ENCODE measurements at places on chromosomes 2 and 18.

DNA sequence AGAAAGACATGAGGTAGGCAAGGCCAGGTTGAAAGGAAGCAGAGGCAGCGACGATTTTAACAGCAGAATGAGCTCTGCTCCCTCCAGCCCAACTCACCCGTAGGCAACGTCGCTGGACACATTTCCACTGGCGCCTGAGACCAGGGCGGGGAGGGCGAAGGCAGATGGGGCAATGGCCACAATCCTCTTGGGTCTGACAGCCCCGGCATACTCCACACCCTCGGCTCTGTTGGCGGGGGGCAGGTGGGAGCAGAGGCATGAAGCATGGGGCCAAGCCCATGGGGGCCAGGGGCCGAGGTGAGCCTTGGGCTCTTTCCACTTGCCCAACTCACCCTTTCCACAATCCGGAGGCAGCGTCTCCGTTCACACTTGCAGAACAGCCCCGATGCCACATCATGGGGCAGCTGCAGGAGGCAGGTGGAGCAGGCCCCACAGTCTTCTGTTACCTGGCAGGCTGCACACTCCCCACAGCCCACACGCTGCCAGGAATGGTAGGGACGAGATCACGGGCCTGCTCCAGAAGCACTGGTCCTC, 5.8 kb downstream of the MBD1 start:
- DNase-seq = no peak

- DNase-seq = no peak
Observed at GRCh38 chr2:139175510-139175909, 395.3 kb upstream of the NXPH2 start.

- DNase-seq = peak; percentile 39
Observed at GRCh38 chr2:113872201-113872600, 17.7 kb upstream of the ACTR3 start.

GRCh38 chr2:176560296-176560695, 291.1 kb downstream of the MTX2 start:
- no peak for DNase-seq
